DMS79 (cell line): ENCODE measurements at places on chromosomes 2 and 18.

DNA sequence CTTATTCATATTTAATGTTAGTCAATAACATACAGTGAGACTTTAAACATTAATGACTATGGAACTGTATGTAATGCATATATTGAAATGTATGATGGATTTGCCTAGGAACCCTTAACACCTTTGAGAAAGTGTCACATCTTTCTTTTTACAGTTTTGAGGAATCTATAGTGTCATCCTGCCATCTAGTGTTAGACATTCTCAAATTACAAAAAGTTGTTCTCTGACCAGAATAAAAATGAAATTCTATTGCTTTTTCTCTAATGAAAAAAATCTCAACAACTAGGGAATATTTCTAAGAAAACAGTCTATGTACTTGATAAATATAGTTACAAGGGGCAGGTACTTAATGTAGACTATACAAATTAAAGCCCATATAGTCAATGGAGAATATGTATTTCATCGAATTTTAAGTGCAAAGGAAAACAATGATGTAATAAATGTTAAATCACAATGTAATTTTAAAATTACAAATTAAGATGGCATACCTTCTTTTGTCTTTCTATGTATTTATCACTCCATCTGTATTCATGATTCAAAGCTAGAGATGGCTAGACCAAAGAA is 5.1 kb upstream of the CALCRL start:
- no peak for DNase-seq

GRCh38 chr18:44853430-44853829 is 172.7 kb downstream of the SETBP1 start:
- no peak for DNase-seq

DNA sequence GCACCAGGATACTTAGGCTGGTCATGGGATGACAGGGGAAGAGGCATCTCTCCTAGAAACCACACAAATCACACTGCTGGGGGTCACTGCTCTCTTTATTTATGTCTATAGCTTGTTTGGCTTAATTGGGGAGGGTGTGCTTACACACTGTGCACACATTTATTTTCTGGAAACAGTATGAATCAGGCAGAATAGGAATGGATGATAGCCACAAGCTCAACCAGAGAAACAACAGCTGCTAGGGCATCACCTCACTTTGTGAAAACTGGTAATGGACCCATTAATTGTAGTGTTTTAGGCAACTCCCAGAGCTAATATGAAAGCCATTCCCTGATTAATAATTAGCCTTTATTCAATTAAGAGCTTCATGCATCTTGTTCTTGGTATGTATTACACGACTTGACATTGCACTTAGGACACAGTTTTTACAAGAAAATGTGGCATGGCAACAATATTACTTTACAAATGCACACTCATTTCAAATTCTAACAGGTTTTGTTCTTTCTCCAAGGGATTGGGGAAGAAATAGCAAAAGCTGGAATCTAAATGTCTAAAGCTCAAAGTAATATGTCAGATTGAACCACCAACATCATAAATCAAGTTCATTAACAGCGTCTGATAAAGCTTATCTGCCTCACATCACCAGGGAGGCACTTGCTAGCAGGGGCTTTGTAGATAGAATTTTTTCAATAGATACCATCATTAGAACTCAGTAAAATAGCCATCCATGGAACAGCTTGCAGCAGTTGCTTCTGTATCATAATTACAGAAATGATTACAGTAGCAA is 361.9 kb upstream of the FSHR start:
- DNase-seq = no peak

DNA sequence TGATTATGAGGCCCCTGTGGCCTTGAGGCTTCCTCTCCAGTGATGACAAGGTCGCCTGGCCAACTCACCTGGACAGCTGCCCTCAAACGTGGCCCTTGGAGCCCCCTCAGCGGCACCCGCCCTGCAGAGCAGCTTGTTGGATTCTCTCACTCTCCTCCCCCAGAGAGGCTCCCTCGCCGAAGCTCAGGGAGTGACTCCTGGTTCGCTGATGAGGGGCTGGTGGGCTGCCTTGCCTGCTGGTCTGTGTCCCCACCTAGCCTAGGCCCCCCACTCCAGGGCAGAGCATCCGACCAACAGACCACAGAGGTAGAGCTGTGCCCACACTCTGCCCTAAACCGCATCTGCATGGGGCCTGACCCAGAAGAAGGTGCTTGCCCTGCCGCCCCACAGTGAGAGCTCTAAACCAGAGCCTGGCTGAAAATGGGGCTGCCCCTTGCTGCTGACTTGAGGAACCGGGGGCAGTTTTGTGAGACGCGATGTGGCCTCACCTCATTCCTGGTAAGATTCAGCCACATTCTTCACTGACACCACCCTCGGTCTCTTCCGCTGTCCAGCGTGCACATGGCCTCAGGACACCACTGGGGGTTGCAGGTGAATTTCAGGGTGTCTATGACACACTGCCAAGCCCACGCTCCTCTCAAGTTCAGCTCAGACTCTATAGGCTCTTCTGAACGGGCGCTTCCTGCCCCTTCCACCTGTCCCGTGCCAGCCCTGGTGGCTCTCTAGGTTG is 131.6 kb downstream of the CABLES1 start:
- no peak for DNase-seq

DNA sequence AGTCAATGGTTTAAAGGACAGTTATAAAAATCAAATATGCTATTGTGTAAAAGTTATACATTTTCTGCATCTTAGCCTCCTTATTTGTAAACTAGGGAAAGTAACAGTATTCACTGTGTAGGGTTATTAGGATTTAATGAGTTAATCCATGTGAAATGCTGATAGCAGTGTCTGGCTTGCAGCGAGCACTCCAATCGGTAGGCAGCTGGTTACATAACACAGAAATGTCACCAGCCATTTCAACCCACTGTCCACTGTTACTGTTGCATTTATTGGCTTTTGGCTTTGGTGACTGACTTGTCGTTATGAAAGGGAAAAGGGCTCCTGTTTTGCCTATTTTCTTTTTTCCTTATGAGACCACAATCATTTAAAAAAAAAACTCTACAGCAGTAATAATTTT is 38.9 kb downstream of the ID2 start:
- no peak for DNase-seq

- DNase-seq = no peak
Observed at GRCh38 chr2:234341306-234341985, 155.4 kb downstream of the ARL4C start.

- no peak for DNase-seq
Observed at GRCh38 chr2:14256890-14257289, 375.6 kb upstream of the LRATD1 start.

DNA sequence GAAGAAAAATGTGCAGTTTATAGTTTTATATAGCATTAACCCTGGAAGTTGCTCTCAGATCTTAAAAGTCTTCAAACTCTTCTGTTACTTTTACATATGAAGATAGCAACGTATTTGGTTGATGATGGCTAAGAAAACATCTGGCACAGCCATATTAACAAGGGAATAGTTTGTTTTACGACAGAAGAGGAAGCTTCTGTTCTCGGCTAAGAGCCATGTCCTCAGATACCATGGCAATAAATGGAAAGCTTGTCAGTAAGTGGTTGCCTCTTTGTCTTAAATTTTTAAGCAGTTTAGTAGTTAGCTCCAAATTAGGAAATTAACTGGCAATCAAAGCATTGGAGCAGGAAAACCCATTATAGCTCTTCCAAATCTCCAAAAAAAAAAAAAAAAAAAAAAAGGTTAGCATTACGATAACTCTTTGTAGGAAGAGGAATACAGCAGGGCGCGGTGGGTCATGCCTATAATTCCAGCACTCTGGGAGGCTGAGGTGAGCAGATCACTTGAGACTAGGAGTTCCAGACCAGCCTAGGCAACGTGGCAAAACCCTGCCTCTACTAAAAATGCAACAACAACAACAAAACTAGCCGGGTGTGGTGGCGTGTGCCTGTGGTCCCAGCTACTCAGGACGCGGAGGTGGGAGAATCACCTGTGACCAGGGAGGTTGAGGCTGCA is 4.5 kb upstream of the STON1 start:
- no peak for DNase-seq

GRCh38 chr2:184294831-184295230 is 303.5 kb upstream of the ZNF804A start:
- no peak for DNase-seq

- DNase-seq = peak; percentile 93
Observed at GRCh38 chr2:27752551-27753237, 18.8 kb upstream of the MRPL33 start.

- no peak for DNase-seq
Observed at GRCh38 chr18:68791801-68792200, 6.1 kb upstream of the CCDC102B start.

GRCh38 chr18:34297287-34297686 is 72.6 kb upstream of the NOL4 start:
- no peak for DNase-seq

GRCh38 chr2:212669761-212670160 is 131.2 kb upstream of the ERBB4 start:
- no peak for DNase-seq

GRCh38 chr18:13446610-13447461 is 228.3 kb downstream of the LDLRAD4 start:
- no peak for DNase-seq

DNA sequence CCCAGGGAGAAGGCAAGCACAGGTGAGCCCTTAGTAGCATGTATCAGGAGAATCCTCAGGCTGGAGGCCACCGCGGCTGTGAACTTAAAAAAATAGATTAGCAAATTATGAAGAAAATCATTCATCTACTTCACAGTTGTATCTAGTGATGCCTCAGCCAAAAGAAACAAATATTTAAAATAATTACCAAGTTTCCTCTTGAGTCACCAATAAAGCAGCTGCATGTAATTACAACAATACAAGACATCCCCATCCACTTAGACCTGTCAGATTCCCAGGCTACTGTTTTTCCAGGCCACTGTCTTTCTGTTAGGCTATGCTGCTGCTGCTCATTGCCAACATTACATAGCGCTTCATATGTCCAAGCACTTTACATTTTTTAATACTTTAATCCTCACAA is 54.6 kb upstream of the PHLPP1 start:
- no peak for DNase-seq

DNA sequence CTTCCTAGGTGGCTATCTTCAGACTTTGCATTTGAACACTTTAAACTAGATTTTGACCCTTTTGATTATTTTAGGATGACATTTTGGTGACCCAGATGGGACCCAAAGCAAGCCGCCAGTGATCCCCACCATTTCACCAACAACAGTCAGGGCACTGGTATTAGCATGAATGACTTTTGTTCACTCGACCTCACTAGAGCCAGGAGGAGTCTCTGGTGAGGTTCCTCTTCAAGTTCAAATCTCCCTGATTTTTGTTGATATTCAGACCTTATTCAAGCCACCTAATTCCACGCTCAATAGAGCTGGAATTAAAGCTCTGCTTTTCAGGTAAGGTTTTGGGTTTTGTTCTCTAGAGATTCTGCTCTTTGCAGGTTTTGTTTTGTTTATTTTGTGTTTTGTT is 202.3 kb downstream of the MREG start:
- no peak for DNase-seq

DNA sequence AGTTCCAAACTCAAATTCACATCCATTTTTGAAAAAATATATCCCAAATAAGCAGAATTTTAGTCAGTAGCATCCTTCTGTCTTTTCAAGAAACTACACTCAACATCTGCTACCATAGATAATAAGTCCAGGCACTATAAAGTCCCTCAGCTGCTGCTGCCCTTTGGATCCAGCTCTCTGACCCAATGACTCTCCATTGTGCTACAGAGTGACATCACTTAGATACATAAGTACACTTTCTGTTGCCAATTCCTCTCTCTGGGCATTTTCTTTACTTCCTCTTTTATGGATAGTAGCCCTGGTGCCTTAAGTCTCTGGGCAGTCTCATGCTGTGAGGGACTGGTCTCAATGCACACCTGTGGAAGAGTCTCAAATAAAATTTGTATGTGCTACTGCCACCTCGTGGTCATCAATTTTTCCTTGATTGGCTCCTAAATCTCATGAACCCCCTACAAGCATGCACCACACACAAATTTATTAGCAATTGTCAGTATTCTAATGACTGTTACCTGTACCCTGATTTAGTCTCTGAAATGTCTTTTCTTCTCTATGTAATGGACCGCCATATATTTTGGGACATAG is 219.2 kb downstream of the LRP1B start:
- DNase-seq = no peak

DNA sequence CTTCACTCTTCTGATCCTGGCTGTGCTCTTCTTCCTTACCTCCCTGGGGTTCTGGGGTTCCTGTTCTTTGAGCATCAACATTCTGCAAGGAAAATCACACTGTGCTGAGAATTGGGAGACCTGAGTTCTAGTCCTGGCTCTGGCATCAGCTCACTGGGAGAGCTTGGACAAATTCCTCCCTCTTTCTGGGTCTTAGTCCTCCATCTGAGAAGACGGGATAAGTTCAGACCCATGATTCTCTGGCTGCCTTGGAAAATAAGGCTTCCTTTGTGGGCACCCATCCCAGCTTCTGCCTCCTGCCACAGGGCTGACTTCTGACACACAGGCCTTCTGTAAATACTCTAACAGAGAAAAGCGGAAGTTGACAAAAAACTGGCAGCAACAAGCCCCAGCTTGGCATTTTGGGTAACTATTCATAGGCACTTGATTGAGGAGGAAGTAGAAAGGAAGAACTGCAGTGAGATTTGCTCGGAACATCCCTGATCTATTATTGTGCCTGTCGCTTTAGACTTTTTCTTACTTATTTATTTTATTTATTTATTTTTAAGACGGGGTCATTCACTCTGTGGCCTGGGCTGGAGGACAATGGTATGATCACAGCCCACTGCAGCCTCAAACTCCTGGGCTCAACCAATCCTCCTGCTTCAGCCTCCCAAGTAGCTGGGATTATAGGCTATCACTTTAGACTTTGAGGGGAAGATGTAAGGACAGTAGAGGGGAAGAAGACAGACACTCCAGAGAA is 7.9 kb downstream of the PCBP1 start:
- DNase-seq = no peak

- no peak for DNase-seq
Observed at GRCh38 chr2:46722142-46722541, 193.5 kb downstream of the MCFD2 start.

GRCh38 chr2:24871852-24872333 is 48.1 kb downstream of the ADCY3 start:
- no peak for DNase-seq

DNA sequence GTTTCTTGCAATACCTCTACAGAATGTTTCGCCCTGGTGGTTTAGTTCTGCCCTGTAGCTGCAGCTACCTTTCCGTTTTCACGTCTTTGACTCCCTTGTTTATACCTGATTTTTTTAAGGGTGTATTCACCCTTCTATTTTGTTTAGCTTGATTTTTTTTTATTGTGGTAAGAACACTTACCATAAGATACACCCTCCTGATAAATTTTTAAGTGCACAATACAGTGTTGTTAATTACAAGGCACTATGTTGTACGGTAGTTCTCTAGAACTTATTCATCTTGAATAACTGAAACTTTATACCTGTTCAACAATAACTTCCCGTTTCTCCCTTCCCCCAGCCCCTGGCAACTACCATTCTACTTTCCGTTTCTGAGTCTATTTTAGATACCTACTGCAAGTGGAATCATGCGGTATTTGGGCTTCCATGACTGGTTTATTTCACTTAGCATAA is 48.9 kb upstream of the NABP1 start:
- no peak for DNase-seq
